ENCODE measurements at places on chromosomes 12 and 14. TPM values are rescaled to one million over a fixed set of nuclear protein-coding genes. Genes with fewer than 3 reads are reported as not detected.
A peak's percentile ranks its signal among the peaks of the same experiment; 100 is the strongest.

DNA sequence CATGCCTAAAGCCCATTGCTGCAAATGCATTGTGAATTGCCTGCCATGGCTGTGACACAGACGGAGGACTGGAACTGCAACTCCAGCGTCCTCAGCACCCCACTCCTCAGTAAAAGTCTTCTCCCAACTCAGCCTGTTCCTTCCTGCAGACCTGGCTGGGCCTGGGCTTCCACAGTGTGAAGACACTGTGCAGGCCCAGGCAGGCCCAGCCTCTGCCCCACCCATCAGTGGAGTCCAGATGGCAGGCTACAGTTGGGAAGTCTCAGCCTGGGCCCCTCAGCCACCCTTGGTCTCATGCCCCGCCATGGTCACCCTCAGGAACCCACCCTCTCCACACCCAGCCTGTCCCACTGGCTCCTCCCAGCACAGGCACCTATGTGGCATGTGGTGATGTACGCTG lies 22.0 kb downstream of the VSX2 start:
- no peak overlapping the region for H3K4me3 ChIP-seq
- no peak for DNase-seq
- H3K36me3 ChIP-seq, result no peaks in the 10 kb centered on the region
- peaks cover 4% of the 10 kb centered on the region for H3K4me1 ChIP-seq

UNG gene
- polyA plus RNA-seq, result 21.5 TPM

COX8C gene
- polyA plus RNA-seq, result not detected

- H3K36me3 ChIP-seq, result no peaks in the 10 kb centered on the region
- no peak for DNase-seq
- H3K4me3 ChIP-seq, result no peak overlapping the region
- H3K27me3 ChIP-seq, result no peaks in the 10 kb centered on the region
- H3K27ac ChIP-seq, result no peak overlapping the region
These were observed 96.1 kb downstream of the TRHDE start for GRCh38 chr12:72368298-72368697.

RNASE7 gene
- not detected for polyA plus RNA-seq

DNA sequence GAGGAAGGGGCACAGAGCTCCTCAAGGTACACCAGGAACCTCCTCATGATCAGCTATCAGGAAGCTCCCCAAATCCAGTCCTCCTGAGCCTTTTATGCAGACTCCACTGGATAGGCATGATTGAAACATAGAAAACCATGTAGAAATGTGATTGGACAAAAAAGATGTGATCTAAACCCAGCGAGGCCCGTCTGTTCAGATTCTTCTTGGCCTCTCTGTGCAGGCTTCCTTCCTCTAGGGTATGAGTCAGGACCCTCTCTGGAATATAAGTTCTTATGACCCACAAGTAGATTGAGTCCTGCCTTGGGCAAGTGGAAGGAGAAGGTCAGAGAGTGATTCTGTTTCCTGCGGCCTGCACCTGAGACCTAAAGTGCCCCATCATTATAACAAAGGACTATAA lies 166.3 kb downstream of the PHLDA1 start:
- H3K27ac ChIP-seq, result no peak overlapping the region
- no peaks in the 10 kb centered on the region for H3K27me3 ChIP-seq
- DNase-seq, result peak; percentile 59
- no peak overlapping the region for H3K4me3 ChIP-seq
- H3K4me1 ChIP-seq, result peaks cover 38% of the 10 kb centered on the region

DNA sequence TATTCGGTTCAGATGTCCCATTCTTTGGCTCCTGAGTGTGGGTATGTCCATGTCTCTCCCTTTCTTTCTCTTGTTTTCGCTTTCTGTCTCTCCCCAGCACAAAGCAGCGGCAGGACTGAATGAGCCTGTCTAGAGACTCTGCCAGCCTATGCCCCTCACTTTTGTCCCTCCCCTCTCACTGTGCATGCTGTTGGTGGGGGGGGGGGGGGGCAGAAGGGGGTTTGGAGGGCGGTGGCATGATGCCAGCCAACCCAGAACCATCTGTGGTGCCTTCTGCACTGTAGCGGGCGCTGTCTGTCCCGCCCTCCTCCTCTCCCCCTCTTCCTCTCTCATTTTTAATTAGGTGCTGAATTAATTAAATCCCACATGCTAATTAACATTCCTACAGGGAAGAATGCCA lies 17.7 kb downstream of the NGDN start:
- H3K4me1 ChIP-seq, result no peaks in the 10 kb centered on the region
- H3K36me3 ChIP-seq, result no peaks in the 10 kb centered on the region
- no peak overlapping the region for H3K4me3 ChIP-seq
- no peak for DNase-seq
- no peak overlapping the region for H3K27ac ChIP-seq

- H3K36me3 ChIP-seq, result no peaks in the 10 kb centered on the region
- H3K4me3 ChIP-seq, result no peak overlapping the region
- no peak for DNase-seq
- peaks cover 17% of the 10 kb centered on the region for H3K27me3 ChIP-seq
These were observed 36.8 kb downstream of the IQSEC3 start for GRCh38 chr12:103169-103981.

DNA sequence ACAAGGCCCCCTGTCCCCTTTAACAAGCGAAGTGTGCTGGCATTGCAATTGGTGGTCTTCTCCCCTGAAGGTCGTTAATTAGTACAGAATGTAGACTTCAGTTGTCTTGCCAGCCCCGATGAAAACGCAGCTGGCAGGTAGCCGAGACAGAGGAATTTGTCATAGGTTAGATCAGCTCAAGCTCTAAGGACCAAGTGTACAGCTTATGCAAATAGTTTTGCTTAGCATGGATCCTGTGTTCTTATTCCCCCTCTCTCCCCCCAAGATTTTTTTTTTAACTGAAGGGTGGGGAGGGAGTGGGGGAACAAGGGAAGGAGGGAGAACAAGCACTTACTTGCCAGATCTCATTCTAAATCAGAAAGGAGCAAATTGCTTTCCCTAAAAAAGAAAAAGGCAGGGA lies 58.6 kb upstream of the PARP11 start:
- H3K27me3 ChIP-seq, result no peaks in the 10 kb centered on the region
- no peak for DNase-seq
- H3K27ac ChIP-seq, result no peak overlapping the region

DNA sequence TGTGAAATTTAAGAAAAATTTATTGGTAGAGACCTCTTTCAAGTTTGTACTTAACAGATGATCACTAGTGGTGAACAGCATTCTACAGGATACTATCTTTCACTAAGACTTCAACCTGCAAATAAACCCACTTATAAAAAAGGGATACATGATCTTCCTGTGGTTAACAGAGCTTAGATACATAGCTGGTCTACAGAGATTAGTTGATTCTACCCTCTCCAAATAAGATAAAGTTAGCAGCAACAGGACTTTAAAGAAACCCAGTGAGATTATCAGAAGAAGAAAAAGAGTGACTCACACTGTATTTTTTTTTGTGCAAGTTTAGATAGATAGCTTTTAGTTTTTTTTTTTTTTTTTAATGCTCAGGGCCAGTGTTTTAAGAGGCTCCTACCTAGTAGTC lies 34.5 kb downstream of the USP44 start:
- peaks cover 20% of the 10 kb centered on the region for H3K36me3 ChIP-seq
- H3K27me3 ChIP-seq, result no peaks in the 10 kb centered on the region
- no peaks in the 10 kb centered on the region for H3K4me1 ChIP-seq
- DNase-seq, result no peak
- no peak overlapping the region for H3K27ac ChIP-seq

ERP27 gene
- polyA plus RNA-seq, result 0.70 TPM

TAS2R9 gene
- not detected for polyA plus RNA-seq

GUCY2C gene
- polyA plus RNA-seq, result not detected

DNA sequence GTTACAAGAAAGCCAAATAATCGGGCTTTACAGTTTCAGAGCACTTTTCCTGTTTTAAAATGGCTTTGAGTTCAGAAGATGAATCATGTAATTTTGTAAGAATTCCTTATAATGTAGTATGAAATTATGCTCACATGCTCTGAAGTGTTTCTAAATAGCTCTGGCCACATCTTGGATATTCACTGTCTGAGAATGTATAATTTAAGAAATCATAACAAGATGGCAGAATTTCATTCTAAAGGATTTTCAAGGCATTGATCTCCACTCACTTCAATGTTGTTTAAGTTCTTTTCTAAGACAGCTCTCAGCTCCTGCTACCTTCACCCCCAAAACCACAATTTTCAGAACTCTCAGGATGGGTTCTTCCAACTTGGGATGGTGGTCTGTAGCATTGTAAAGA lies 180.1 kb downstream of the DACT1 start:
- H3K27me3 ChIP-seq, result peaks cover 3% of the 10 kb centered on the region
- no peak overlapping the region for H3K27ac ChIP-seq
- H3K4me3 ChIP-seq, result no peak overlapping the region
- no peaks in the 10 kb centered on the region for H3K4me1 ChIP-seq

ENDOU gene
- not detected for polyA plus RNA-seq

- no peaks in the 10 kb centered on the region for H3K36me3 ChIP-seq
- H3K27ac ChIP-seq, result no peak overlapping the region
- H3K27me3 ChIP-seq, result no peaks in the 10 kb centered on the region
- DNase-seq, result peak; percentile 50
These were observed 21.9 kb downstream of the RNFT2 start for GRCh38 chr12:116759783-116760621.

NKX2-1 gene
- polyA plus RNA-seq, result not detected

GARIN6 gene
- not detected for polyA plus RNA-seq

GRCh38 chr14:73503648-73504047 lies 12.9 kb downstream of the RIOX1 start:
- no peaks in the 10 kb centered on the region for H3K27me3 ChIP-seq
- H3K4me1 ChIP-seq, result no peaks in the 10 kb centered on the region
- H3K4me3 ChIP-seq, result no peak overlapping the region
- no peaks in the 10 kb centered on the region for H3K36me3 ChIP-seq
- no peak overlapping the region for H3K27ac ChIP-seq

DNA sequence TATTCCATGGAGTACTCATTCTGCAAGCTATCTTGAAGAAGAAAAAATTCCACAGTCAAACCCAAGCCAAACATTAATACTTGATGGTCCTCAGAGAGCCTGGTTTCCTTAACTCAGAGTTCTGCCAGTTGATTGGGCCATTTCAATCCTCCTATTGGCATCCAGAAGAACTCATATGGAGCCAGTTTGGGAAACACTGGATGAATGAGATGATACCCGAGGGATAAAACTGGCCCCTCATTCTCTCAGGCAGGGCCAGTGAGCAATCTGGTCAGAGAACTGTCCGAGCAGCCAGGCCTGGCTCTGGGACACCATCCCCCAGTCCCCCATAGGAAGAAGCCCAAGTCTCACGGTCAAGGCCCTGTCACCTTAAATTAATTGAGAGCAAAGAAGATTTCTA lies 48.8 kb downstream of the NUAK1 start:
- peaks cover 23% of the 10 kb centered on the region for H3K4me1 ChIP-seq
- H3K27me3 ChIP-seq, result no peaks in the 10 kb centered on the region
- H3K27ac ChIP-seq, result no peak overlapping the region
- DNase-seq, result no peak

DNA sequence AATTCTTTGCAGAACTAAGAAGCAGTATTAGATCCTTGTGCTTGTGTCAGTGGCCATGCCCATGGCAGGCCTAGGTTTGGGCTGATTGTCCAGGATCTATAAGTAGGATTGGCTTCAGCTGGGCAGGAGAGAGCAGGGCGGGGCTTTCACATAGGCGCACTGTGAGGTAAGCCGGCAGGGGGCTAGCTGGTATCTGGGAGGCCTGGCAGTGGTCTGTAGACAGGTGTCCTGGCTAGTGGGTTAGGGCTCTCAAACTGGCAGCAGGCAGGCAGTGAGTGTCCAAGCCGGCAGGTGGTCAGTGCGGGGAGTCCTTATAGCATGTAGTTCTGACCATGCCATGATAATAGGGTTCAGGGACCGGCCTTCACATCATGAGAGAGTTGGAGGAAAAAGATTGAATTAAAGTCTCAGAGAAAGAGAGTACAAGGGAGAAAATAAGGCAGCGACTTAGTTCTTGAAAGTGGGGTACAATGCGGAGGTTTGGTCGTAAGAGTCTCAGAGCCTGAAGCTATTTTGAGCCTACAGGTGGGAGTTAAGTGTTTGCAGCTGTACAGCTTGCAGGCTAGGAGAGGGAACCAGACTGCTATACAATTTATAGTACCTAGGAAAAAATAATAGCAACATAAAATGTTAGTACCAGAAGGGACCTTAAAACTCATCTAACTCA lies 137.4 kb downstream of the TPH2 start:
- no peaks in the 10 kb centered on the region for H3K27me3 ChIP-seq
- no peaks in the 10 kb centered on the region for H3K4me1 ChIP-seq
- H3K36me3 ChIP-seq, result no peaks in the 10 kb centered on the region
- no peak overlapping the region for H3K27ac ChIP-seq
- DNase-seq, result no peak
- H3K4me3 ChIP-seq, result no peak overlapping the region

IL26 gene
- polyA plus RNA-seq, result not detected

RPS6KA5 gene
- polyA plus RNA-seq, result 2.9 TPM

DNA sequence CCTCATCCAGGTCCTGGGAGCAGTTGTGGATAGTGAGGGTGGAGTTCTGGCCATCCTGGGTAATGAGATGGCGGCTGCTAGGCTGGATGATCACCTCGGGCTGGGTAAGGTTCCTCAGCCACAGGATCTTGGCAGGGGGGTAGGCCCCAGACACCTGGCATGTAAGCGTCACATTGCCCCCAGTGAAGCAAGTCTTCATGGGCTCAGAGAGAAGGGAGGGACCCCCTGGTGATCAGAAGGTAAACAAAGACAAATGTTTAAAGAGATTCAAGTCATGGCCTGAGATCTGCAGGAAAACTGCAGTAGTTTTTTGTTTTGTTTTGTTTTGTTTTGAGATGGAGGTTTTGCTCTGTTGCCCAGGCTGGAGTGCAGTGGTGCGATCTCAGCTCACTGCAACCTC lies 12.8 kb upstream of the WSB2 start:
- H3K27ac ChIP-seq, result no peak overlapping the region
- H3K27me3 ChIP-seq, result no peaks in the 10 kb centered on the region
- DNase-seq, result no peak
